ENCODE measurements at places on chromosomes 3 and 15.

DNA sequence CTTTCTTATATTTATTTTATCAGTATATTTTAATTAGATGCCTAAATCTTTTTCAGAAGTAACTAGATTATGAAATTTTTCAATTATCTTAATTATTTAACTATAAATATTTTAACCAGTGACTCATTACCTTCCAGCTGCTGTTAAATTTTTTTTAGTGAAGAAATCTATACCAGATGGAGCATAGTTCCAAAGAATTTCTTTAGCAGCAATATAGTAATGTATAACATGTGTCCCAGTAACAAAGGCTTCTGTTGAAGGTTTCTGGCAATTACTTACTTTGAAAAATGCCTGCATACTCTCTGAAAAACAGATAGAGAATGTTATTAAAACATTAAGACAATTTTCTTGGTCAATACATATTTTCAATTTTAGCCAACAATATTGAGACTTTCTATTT, 45.1 kb upstream of the CP start:
- DNase-seq: no peak

- no peak for DNase-seq
Observed at GRCh38 chr3:183161552-183162336, 790 bp downstream of the LAMP3 start.

DNA sequence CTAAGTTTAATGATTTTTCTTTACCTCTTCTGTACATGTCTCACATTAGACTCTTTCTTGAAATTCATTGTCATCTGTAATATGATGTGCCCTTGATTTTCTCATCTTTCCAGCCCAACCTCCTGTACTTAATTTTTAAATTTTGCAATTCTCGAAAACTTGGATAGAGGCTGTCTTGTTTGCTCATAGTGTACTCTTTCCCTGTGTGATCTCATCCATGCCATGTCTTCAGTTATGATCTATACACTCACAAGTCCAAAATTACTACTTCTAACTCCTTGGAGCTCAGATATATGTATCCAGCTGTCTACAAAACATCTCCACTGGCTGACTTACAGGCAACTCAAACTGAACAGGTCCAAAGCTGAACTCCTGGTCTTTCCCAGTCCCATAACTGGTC, 42.2 kb downstream of the CD200 start:
- DNase-seq: no peak

DNA sequence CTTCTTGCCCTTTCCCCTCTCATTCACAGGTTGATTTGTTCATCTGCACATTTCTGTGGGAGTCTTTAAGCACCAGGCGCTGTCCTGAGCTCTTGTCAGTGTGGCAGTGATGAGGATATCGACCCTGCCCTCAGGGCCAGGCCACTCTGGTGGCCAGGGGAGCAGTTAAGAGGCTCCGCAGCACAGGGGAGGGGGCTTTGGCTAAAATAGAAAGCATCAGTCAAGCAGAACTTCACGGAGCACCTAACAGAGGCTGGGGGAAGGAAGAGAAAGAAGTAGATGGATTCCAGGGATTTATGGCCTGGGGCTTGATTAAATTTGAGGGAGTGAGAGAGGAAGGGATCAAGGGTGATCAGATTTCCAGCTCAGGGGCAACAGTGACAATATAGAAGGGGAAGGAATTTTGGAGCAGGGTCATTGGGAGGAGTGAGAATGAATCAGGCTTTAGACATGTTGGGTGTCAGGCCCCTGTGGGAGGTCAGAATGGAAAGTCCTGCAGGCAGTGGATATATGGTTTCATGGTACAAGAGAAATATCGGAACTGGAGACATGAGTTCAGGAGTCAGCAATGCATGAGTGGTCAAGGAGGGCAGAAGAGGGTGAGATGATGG, 73.0 kb upstream of the GLCE start:
- DNase-seq: no peak

GRCh38 chr15:40100947-40101905, 7.5 kb downstream of the BMF start:
- DNase-seq: no peak

GRCh38 chr3:74134831-74135230, 479.6 kb downstream of the CNTN3 start:
- DNase-seq: no peak

DNA sequence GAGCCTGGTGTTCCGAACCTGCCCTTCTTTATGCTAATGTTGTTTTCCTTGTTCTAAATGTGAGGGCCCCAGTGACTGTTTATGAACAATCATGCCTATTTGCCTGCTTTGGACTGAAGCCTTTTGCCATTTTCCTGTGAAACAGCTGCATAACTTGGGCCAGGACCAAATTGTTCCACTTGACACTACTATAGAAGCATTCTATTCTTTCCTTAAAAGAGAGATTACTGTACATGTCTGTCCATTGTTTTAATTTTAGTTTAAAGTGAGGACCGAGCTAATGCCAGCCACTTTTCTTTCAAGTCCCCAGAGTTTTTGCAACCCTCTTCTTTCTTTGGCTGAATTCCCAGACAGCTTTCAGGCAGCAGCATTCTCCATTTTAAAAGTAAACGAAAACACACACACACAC, 980.3 kb downstream of the CADM2 start:
- DNase-seq: peak; percentile 51

DNA sequence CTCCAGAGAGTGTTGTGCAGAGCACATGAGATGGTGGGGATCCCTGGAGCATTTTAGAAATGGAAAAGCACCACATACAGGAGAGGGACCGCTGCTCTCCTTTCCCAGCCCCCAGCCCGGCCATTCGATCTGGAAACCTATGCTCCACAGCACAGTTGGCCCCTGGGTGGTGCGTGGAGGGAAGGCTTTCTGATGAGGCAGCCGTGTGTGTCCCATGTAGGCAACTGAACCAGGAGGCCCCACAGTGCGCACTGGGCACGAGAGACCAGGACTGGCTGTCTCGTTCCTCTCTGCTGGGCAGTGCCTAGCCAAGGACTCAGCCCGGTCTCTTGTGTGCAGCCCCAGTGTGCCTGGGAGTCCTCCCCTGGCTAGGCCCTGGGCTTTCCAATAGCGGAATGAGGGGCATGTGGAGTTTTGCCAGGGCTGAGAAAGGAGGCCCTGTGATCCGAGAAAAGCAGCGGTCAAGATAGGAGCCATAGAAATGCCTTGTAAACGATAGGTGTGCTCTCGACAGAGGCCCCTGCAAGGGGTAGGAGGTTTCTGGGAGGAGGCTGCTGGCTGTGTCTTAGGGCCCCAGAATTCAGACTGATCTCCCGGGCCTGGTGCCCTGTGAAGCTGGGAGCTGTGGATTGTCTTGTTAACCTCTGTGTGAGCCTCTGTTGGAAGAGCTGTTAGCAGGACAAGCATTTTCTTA, 39.0 kb downstream of the CHDH start:
- DNase-seq: no peak

DNA sequence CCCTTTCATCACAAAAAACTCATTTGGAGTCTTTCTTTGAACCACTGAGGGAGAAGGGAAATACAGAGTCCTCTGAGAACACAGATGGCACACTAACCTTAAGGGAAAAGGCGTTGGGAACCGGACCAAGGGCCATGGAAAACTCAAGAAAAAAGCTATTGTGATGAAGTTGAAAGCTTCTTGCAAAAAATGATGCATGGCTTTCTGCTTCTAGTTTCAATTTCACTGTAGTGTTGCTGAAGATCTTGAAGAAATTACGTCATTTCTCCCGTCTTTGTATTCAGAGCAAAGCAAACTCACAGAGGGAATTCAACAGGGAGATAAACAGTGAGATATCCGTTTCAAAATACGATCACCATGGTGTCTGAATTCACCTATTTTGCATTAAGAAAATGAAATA, 642.3 kb upstream of the ADAMTS9 start:
- no peak for DNase-seq

DNA sequence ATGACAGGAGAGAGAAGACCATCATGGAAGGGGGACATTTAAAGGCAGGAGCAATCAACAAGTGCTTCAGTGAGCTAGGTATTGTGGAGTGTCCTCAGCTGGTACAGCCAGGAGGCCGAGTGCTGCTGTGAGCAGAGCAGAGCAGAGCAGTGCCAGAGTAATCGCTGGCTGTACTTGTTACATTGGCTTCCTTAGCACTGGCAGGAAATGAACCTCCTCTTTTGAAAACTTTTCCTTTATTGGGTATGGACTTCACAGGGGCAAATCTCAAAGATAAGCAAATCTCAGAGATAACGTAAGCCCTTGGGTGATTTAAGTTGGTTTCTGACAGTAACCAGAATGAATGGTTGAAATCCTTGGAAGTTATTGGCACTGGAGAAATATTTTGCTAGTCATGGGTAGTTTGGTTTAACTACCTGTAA, 2.1 kb downstream of the SH3GL3 start:
- no peak for DNase-seq

- DNase-seq: no peak
Observed at GRCh38 chr3:45639044-45639392, 44.5 kb downstream of the LIMD1 start.

DNA sequence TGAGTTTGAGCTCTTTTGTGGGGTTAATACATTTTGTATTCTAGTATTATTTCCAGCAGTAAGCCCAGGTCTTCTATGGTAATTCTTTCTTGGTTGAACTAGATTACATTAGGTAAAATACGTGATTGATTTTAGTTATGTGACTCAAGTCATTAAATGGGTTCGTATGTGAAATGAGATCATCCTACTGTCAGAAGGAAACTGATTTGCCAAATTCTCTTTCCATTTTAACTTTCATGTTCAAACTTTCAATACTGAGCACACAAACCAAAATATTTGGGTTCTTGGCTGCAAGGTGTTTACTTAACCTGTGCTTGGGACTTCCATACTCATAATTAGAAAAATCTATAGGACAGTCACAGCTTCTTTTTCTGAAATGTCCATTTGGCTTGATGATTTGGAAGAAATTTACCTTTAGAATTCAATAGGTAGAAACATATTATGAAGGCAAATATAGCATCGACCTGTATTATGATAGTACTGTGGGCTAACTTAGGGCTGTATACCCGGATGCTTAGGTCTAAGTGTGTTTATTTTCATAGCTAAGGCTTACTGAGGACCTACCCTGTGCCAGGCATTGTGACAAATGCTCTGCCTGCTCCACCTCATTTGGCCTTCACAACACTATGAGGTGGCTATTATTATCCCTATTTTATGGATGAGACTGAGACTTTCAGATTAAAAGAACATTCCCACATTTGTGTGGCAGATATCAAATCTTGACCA, 631.8 kb upstream of the GRM7 start:
- no peak for DNase-seq

GRCh38 chr3:136211547-136211946, 15.4 kb upstream of the MSL2 start:
- DNase-seq: no peak

DNA sequence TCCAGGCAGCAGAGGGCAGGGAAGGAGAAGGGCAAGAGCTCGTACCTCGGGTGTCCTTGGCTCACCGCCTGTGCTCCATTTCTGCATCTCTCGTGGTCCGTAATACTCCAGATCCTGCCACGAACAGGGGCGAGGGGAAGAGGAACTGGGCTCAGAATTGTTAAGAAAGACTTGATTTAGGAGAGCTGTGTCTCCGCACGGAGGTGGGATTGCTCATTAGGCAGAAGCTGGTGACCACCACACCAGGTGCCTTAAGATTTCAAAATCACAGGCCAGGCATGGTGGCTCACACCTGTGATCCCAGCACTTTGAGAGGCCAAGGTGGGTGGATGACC, 37.2 kb upstream of the BDH1 start:
- DNase-seq: no peak

GRCh38 chr3:160049565-160049964, 60.9 kb downstream of the IL12A start:
- DNase-seq: no peak

GRCh38 chr15:80558631-80559319, 136.3 kb upstream of the ABHD17C start:
- DNase-seq: no peak

GRCh38 chr3:136336329-136337100, 86.4 kb downstream of the PCCB start:
- no peak for DNase-seq

DNA sequence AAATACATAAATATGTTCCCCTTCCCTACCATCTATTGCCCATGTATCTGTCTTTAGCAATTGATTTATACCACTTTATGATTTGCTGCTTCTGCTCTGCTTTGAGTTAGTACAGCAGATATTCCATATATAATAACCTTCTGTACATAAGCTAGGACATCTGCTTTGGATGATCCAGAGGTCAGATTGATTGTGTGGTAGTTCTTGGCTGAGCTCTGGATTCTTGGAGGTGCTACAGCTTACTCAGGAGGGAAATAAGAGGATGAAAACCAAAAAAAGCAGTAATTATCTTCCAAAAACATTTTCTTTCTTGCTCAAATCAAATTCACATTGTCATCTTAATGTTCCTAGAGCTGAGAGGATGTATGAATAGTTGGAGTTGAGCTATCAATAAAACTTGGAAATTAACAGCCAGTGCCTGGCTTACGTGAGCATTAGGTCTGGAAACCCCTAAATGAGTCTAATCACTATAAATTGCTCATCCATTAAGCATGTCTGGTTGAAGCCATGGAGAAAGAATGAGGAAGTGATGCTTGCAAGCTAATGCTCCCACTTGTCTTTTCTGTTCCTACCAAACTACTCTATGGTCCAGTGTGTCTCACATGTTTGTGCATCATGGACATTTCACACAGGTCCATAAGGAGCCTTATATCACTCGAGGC, 36.3 kb upstream of the TMEM42 start:
- DNase-seq: no peak

GRCh38 chr3:42803414-42804105, 730 bp downstream of the HIGD1A start:
- DNase-seq: peak; percentile 51

DNA sequence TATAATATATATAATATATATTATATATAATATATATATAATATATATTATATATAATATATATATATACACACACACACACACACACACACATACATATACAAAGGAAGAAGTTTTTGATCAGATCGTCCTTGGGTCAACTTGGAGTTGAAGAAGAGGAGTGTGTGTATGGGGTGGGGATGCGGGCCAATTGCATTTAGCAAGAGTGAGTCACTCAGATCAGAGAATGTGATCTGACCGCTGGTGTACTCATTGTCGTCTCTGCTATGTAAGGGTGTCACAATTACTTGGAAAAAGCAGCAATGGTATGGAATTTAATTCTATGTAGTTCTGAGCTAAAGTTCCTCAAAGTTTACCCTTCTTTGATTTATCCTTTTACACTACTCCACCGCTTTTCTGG, 4.6 kb upstream of the VGLL3 start:
- DNase-seq: no peak

GRCh38 chr15:93418566-93418965, 329.6 kb upstream of the RGMA start:
- DNase-seq: no peak

GRCh38 chr3:13010780-13011572, 62.3 kb downstream of the IQSEC1 start:
- DNase-seq: no peak

DNA sequence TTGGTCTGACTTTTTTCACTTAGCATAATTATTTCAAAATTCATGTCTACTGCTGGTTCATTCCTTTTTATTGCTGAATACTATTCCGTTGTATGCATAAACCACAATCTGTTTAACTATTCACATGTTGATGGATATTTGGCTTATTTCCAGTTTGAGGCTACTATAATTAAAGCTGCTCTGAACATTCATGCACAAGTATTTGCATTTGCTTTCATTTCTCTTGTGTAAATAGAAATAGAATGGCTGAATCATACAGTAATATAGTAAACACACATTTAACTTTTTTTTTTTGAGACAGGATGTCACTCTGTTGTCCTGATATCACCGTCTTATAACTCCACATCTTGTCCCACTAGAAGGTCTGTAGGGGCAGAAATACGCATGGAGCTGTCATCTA, 57.3 kb downstream of the NMNAT3 start:
- no peak for DNase-seq

- DNase-seq: no peak
Observed at GRCh38 chr3:148957586-148957985, 33.8 kb upstream of the GYG1 start.

- DNase-seq: peak; percentile 29
Observed at GRCh38 chr3:175288621-175289020, 429.5 kb downstream of the NAALADL2 start.
